ENCODE measurements at places on chromosomes 11 and 22.

- DNase-seq = no peak
These were observed 6.6 kb upstream of the PLAAT4 start for GRCh38 chr11:63530021-63530420.

DNA sequence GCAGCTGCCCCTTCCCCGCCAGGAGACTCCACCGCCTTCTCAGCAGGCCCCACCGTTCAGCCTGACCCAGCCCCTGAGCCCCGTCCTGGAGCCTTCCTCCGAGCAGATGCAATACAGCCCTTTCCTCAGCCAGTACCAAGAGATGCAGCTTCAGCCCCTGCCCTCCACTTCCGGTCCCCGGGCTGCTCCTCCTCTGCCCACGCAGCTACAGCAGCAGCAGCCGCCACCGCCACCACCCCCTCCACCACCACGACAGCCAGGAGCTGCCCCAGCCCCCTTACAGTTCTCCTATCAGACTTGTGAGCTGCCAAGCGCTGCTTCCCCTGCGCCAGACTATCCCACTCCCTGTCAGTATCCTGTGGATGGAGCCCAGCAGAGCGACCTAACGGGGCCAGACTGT, 42.6 kb downstream of the PPP2R1B start:
- DNase-seq = no peak

DNA sequence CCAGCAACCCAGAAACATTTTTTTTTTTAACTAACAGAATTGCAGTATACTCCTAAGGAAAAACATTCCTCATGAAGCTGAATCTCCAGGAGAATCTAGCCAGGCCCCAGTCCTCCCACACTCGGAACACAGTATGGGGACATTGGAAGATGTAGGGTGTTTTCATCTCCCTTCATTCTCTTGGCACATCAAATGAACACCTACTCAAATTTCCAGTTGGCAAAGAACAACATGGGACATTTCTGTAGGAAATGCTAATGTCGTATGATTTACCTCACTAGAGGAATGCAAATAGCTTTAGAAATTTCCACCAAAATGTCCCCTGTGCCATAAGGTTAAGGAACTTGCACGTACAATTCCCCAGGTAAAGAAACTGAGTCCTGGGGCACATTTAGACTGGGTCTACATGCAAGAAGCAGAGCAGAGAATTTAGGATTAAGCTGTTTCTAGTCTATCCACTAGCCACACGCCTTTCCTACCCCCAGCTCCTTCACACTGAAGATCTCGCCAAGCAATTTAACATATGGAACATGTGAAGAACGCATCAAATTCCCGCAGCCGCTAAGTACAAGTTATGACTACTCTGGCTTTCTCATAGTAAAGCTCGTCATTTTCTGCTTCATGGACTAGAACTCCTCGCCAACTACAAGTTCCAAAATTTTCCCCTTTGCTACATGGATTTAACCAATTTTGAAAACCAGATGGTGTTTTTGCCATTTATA, 2.9 kb upstream of the CADM1 start:
- no peak for DNase-seq

DNA sequence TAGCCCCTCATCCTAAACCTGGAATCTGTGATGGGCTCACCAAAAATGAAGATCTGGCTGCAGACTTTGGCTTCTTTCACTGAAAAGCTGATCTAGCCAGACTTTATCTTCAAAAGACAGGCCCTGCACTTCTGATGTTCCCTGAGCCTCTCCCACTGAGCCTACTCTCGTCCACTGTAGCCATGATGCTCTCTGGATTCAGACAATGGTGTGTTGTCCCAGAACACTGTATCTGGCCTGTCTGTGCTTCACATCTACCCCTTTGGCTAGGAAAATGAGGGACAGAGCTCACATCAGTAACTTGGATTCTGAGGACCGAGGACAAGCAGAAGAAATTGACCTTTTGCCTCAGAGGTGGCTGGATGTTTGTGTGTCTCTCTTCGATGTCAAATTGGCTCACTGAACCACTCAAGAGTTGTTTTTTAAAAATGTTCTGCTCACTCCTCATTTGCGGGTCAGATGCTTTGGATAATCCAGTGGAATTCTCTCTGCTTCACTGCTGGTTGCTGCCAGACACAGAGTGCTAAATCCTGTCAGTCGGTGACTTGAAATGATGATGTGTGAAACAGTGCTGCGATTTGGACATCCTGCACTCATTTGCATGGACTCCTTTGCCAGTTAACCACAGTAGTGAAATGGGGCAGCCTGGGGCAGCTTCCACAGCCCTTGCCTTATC, 67.5 kb downstream of the ARFGAP2 start:
- DNase-seq = no peak

DNA sequence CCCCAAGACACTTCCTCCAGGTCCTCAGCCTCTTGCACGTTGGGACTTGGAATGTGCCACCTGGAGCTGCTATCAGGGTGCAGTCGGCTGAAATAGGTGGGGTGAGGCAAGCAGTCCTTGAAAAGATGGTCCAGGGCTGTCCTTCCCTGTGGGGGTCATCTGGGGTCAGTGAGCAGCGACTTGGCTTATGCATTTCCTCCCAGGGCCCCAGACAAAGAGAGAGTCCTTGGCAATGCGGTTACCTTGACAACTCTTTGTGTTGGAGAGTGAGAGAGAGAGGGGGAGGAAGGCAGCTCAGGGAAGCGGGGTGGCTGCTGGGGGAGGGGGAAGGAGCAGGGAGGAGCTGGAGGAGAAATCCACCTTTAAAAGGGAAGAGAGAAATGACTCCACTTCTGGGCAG, 93.8 kb downstream of the MIAT start:
- no peak for DNase-seq

GRCh38 chr11:4551346-4551979, 6.5 kb downstream of the OR52M1 start:
- DNase-seq = peak; percentile 13

DNA sequence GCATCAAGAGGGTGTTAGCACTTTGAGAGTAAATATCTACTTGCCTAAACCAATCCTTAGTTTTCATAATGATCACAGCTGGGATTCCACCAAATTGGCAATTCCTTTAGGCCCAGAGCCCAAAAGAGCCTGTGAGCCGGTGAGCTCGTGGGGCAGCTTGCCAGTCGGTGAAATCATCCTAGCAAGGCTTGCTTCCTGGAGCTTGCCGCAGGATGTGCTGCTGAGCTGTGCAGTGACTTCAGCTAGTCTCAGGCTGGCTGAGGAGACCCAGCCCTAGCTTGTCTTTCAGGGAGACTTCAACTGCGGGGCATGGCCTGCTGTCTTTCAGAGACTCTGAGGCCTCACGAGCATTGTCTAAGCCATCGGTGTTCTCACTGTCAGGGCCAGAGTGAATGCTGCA, 73.6 kb upstream of the SUSD2 start:
- DNase-seq = no peak

DNA sequence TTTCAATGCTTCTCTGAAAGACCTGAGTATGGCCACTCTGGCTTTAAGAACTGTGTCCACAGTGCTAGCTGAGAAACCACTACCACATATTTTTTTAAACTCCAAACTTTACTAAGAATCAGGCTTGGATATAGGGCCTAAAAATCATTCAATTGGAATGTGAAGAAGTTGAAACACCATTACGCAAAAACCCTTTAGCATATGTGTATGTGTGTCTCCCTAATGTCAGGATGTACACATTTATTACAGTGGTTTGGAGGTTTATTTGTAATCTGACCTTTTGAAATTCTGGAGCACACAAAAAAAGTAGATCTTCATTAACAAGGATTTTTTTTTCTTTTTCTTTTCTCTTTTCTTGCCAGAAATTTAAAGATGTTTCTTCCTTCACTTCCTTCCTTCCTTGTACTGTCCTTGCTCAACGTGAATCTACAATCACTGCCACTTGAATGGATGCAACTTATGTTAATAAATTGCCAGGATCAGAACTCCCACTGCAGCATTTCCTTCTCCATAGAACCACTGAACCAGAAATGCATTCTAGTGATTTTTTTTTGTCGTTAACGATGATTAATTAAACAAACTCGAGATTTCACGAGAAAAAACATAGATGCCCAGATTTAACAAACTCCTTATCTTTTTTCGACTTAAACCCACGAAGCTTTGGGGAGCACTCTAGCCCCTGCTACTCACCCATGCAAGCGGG, 3.1 kb upstream of the ADM start:
- no peak for DNase-seq

DNA sequence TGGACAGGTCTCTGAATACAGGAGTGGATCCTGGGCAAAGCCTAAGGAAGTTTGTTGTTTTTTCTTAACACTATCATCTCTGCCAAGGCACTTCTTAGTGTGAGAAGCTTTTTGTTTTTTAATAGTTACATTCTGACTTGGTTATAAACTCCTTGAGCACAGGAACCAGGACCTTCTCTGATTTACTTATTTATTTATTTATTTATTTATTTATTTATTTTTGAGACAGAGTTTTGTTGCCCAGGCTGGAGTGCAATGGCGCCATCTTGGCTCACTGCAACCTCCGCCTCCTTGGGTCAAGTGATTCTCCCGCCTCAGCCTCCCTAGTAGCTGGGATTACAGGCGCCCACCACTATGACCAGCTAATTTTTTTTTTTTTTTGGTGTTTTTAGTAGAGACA, 11.0 kb downstream of the RNF185 start:
- DNase-seq = no peak

DNA sequence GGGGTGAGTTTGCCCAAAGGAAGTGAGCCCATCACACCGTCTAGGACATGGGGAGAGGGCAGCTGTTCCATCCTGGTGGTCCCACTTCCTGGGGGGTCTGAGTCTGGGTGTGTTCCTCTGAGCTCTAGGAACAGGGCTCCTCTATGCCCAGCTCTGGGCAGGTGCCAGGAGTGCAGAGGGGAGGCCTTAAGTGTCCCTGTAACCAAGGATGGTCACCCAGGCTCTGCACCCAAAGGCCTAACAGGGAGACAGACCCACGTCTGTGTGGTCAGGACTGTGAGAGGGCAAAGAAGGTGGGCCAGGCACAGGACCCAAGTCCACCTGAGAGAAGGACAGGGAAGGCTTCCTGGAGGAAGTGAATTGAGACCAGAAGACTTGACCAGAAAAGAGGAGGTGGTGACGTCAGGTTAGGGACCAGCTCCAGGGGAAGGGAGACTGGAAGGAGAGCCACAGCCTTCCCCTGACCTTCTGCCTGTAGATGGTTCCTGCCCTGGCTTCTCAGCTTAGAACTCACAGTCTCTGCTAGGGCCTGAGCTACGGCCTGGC, 11.3 kb upstream of the TCF20 start:
- no peak for DNase-seq

GRCh38 chr11:102882389-102883024, 7.7 kb upstream of the MMP12 start:
- DNase-seq = peak; percentile 8

- no peak for DNase-seq
These were observed 33.5 kb downstream of the NFRKB start for GRCh38 chr11:129861702-129862522.

- DNase-seq = no peak
These were observed 14.2 kb downstream of the SHANK3 start for GRCh38 chr22:50686794-50687193.

GRCh38 chr22:40031766-40032470, 37.2 kb downstream of the FAM83F start:
- DNase-seq = no peak

GRCh38 chr22:32531931-32532819, 57.6 kb downstream of the FBXO7 start:
- no peak for DNase-seq

- no peak for DNase-seq
These were observed 408.0 kb downstream of the BRD1 start for GRCh38 chr22:49419661-49420060.

DNA sequence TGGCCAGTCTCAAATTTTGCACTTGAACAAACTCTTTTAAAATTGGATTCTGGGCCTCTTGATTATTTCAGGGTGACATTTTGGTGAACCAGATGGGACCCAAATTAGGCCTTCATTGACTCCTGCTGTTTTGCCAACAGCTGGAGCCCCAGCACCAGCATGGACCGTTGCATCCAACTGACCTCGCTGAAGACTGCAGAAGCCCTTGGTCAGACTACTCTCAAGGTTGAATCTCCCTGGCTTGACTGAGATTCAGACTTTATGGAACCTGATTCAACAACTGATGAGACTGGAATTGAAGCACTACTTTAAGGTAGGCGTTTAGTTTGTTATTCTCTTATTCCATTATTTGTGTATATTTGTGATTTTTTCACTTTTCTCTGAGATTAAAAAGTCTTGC, 41.7 kb downstream of the NARS2 start:
- DNase-seq = no peak

GRCh38 chr11:85347291-85347690, 279.9 kb downstream of the DLG2 start:
- DNase-seq = no peak

DNA sequence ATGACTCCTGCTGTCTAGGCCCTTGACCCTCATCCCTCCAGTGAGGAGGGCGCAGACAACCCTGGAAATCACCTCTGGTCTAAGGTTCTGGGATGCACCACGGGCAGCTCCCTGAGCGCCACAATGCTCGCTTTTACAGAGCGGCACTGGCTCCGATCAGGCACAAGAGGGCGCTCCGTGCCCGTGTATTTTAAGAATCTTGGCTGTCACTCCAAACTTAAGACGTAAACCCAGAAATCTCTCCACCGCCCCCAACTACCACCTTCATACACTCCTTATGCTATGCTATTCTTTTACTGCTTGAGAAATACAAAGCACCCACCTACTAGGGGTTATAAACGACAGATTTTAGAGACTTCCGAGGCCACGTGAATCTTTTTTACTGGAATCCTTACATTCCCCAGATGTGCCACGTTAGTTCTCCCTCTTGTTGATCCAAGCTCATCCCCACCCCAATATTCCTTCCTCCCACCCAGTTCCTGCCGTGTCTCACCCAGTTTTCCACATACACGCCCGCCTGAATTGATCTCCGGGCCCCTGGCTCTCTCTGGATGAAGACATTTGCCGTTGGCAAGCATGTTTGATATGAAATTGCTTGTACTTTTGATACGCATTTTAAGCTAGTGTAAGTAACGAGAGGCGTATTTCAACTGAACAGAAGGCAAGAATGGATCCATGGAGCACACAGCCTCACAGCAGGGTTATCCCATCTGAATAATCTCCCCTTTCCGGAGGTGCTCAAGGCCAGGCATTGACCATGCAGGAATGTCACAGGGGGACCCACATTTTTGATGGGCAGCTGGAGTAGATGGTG, 453.5 kb downstream of the OPCML start:
- peak; percentile 52 for DNase-seq

DNA sequence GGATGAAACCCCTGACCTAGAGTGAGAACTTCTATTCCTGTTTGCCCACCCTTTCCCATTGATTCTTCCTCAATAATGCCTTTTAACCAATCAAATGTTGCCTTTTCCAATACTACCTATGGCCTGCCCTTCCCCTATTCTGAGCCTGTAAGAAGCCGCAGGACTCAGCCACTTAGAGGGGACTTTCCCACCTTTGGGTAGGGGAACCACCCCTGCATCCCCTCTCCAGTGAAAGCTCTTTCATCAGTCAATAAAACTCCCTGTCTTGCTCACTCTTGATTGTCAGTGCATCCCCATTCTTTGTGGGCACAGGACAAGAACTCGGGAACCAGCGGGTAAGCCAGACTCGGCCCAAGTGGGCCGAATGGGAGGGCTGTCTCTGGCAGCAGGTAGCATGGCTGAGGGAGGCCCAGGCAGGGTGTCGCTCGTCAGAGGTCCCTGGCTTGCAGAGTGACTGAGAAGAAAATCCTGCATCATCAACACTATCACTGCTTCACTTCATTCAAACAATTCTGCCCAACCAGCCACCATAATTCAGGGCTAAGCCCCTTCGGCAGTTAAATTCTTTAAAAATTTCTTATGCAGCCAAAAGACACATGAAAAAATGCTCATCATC, 30.4 kb downstream of the LDHAL6A start:
- peak; percentile 23 for DNase-seq

- no peak for DNase-seq
These were observed 116.0 kb upstream of the DDI1 start for GRCh38 chr11:103920449-103920848.

Data from GM20000 (cell line).